Activated CD4-positive, CD25-positive, alpha-beta regulatory T cell treated with anti-CD3 and anti-CD28 coated beads, Interleukin-2, amount 50 U/mL, for 72 hours (primary cell): ENCODE measurements at places on chromosomes 3 and 15.
A peak's percentile ranks its signal among the peaks of the same experiment; 100 is the strongest.

GRCh38 chr3:133115176-133115575 is 77.0 kb downstream of the TMEM108 start:
- DNase-seq: no peak

GRCh38 chr15:89442671-89443307 is 53.6 kb downstream of the RHCG start:
- DNase-seq: peak; percentile 58

GRCh38 chr3:78738833-78739232 is 1029.0 kb downstream of the ROBO1 start:
- no peak for DNase-seq

GRCh38 chr3:139715166-139715565 is 37.4 kb upstream of the NMNAT3 start:
- no peak for DNase-seq

GRCh38 chr3:125211523-125212090 is 941 bp downstream of the SLC12A8 start:
- DNase-seq: no peak

GRCh38 chr15:71713191-71713809 is 97.1 kb upstream of the NR2E3 start:
- no peak for DNase-seq

GRCh38 chr15:34353627-34354026 is 10.5 kb downstream of the NUTM1 start:
- DNase-seq: no peak

DNA sequence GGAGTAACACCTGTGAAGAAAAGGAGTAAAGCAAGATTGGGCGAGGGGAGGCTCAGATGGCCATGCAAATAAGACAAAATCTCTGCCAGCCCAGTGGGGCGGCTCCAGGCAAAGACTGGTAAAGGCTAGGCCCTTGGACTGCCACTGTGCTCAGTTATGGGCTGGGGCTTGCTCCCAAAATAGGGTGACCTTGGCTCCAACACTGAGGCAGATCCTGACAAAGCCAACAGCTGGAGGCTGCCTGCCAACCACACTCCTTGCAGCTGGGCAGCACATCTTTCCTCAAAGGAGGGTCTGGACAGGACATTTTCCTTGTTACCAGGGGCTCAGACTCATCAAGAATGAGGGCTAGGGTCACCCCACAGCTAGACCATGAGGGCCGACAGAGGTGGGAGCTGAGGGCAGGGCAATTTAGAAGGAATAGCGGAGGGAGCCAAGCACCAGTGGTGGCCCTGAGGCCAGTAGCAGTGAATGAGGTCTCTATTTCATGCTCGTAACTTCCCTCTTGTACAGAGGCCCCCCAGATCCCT is 86.1 kb downstream of the CHRD start:
- DNase-seq: no peak

DNA sequence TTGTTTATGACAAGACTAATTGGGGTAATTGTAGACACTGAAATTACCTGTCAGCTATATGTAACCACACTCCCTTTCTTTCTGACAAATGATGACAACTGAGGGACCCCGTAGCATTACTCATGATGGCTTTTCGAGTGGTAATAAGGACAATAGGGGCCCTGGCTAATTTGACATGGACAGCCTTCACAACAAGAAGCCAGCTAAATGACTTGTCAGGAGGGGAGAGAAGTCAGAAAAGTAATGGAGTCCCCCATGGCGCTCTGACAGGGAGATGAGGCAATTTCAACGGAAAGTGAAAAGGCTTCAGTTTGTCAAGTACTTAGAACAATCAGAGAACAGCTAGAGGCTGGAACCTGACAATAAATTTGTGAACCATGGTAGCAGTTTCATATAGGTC is 177.3 kb downstream of the CDIN1 start:
- no peak for DNase-seq

DNA sequence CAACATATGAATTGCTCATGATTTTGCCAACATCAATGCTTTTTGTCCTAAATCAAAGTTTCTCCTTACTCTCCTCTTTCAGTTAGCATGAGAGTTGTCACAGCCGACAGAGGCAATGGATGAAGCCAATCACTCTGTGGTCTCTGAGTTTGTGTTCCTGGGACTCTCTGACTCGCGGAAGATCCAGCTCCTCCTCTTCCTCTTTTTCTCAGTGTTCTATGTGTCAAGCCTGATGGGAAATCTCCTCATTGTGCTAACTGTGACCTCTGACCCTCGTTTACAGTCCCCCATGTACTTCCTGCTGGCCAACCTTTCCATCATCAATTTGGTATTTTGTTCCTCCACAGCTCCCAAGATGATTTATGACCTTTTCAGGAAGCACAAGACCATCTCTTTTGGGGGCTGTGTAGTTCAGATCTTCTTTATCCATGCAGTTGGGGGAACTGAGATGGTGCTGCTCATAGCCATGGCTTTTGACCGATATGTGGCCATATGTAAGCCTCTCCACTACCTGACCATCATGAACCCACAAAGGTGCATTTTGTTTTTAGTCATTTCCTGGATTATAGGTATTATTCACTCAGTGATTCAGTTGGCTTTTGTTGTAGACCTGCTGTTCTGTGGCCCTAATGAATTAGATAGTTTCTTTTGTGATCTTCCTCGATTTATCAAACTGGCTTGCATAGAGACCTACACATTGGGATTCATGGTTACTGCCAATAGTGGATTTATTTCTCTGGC is 2.5 kb downstream of the OR4F6 start:
- no peak for DNase-seq

GRCh38 chr3:32405711-32406323 is 14.2 kb downstream of the CMTM7 start:
- DNase-seq: no peak
